Aorta (tissue), 5 donors: ENCODE measurements at places on chromosomes 7 and 10.

DNA sequence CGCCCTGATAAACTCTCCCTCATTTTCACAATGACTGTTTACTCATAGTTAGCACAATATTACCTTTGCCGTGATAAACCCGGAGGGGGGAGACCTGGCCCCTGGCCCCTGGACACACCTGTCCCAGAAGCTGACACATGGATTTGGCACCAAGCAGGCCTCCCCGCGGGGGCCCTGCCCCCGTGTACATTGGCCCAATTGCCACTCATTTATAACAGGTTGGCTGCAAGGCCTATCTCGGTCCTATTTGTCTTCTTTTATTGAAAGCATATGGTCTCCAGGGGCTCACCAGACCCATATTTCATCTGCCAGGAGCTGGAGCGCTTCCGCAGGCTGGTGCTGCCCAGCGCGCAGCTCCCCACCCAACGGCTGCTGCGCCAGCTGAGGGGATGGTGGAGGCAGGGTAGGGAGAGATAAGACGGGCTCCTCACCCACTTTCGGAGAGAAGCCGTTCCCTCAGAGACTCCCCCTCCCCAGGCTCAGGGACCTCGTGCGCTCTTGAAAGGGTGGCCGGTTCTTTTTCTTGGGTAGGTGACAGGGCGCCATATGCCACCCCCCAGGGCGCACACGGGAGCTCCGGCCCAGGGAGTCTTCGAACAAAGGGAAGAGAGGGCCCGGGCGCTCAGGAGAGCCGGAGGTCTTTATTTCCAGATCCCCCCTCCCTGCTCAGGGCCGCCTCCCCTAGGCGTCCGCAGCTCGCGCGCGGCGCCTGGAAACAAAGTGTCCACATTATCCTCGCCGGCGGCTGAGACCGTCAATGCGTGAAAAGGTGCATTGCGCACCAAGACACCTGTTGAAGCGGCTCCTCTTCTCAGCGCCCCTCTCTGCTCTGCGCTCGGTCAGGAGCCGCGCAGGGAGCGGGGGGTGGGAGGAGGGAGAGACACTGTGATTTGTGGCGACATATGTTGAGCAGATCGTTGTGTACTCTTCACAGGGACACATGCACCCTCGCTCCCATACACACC, 4.3 kb upstream of the NEUROG3 start:
- no peak for DNase-seq

DNA sequence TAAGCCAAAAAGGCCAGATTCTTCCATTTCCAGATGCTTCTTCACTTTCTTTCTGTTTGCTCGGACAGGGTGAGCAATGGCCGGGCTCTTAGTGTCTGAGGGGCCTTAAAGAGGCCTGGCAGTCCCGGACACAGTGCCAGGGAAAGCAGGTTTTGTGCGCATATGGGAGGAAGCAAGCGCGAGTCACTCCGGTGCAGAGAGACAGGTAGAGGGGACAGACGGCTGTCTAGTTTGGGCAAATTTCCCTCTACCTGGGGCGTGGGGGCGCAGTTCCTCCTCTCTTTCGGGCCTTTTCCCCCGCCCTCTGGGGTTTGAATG, 4.7 kb downstream of the NEUROD6 start:
- no peak for DNase-seq

DNA sequence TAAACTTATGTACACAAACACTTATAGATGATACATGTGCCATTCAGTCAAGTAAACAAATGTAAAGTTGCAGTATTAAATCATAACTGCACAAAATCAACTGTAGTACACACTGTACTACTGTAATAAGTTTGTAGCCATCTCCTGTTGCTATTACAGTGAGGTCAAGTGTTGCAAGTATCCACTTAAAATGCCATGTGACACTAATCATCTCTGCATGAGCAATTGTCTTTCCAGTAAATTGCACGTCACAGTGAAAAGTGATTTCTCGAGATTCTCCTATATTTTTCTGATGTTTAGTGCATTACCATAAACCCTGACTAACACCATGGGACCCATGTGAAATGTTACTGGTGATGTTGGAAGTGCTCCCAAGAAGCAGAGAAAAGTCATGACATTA, 293.3 kb upstream of the SP4 start:
- no peak for DNase-seq

- DNase-seq = no peak
Measured at GRCh38 chr7:8353991-8354390, 79.4 kb upstream of the NXPH1 start.

GRCh38 chr10:22942437-22942836, 14.6 kb downstream of the ARMC3 start:
- no peak for DNase-seq
